HT-29 (cell line): ENCODE measurements at places on chromosomes 5 and 9. TPM values are rescaled to one million over a fixed set of nuclear protein-coding genes. Genes with fewer than 3 reads are reported as not detected.
A peak's percentile ranks its signal among the peaks of the same experiment; 100 is the strongest.

GRCh38 chr5:10789726-10790125 is 28.7 kb upstream of the DAP start:
- no peak for DNase-seq

GRCh38 chr5:57221049-57221568 is 47.2 kb downstream of the GPBP1 start:
- peak; percentile 88 for DNase-seq

- peak; percentile 44 for DNase-seq
Measured at GRCh38 chr5:119022017-119022745, 33.8 kb upstream of the DTWD2 start.

GRCh38 chr9:3809724-3810123 is 283.9 kb upstream of the RFX3 start:
- DNase-seq, result peak; percentile 84

- no peak for DNase-seq
Measured at GRCh38 chr9:77817590-77818311, 169.6 kb upstream of the GNA14 start.

TAF11L6 gene
- total RNA-seq, result not detected in 2 replicates

DNA sequence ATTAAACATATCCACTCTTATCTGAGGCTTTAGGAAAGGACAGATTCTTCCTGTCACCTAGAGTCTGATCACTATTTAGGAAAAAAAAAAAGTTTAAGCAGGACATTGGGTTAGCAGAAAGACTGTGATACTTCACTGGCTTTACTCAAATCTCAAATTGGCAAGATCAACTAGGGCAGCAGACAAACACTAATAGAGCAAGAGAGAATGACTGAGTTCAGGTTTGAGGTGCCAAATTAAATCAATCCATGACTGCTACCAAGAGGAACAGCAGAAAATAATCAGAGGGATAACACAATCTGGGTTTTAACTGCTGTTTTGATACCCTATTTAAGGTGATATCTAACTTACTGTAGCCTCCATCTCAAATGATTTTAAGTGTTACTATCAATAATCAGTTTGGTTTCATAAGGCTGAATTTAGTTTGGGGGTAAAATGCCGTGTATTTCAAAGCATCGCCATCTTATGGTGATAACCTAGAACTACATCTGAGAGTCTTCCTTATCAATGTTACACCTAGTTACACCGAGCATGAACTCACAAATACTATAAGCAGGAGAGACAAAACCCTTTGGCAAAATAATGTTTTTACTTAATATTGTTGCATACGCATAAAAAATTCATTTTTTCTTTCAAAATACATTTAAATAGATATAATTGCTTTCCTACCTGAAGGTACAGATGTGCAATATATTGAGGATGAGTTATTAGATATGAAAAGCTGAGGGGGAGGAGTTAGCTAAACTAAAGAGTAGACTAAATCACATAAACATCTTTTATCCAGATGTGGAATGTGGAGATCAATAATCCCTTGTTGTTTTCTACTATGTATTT is 286.4 kb upstream of the CDH12 start:
- peak; percentile 56 for DNase-seq

GRCh38 chr5:143682929-143683386 is 129.0 kb upstream of the HMHB1 start:
- no peak for DNase-seq

PCDHGB3 gene
- 0.41 and 0.47 TPM in 2 replicates for total RNA-seq

GRCh38 chr5:160259341-160259740 is 30.0 kb downstream of the FABP6 start:
- DNase-seq, result no peak

- DNase-seq, result no peak
Measured at GRCh38 chr5:16049761-16050160, 129.8 kb downstream of the MARCHF11 start.

DNA sequence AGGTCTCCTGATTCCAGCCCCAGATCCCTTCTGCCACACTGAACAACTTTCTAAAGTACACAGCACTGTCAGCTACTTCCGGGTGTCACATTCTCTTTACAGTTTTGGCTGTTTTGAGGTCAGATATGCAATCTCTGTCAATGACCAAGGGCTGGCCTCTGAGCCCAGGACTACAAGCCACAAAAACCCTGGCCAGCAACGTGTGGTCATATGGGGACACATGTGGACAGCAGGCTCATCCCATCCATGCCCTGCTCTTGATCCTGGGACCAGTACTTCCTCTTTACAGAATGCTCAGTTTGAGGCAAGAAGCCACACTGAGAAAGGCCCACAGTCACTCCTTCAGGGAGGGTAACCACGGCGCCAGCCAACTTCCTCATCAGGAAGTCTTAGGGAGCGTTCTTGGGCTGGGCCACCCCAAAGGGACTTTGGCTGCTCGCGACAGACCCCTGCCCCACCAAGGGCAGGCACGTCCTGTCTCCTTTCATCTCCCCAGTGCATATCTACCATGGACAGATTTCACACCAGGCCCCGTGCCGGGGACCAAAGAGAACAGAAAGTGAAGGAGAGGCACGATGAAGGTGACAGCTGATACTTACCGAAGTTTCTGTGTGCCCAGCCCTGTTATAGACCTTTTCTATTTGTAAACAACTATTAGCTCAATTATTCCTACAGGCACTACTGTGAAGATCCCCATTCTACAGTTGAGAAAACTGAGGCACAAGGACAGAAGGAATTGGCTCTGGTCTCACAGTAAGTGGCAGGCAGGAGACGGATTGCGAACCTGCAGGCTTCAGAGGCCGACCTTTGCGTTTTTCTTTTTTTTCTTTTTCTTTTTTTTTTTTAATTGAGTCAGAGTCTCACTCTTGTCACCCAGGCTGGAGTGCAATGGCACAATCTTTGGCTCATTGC is 37.3 kb downstream of the STK10 start:
- no peak for DNase-seq

FBN2 gene
- total RNA-seq, result 0.18 and 0.31 TPM in 2 replicates

DNA sequence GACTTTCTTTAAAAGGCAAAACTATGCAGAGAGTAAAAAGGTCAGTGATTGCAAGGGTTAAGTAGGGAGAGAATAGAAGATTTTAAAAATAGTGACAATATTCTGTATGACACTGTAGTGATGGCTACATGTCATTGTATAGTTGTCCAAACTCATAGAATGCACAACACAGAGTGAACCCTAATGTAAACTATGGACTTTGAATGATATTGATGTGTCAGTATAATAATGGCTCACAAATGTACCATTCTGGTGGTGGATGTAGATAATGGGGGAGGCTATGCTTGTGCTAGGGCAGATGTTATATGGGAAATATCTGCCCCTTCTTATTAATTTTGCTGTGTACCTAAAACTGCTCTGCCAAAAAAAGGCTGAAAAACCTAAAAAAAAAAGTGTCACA is 468.9 kb downstream of the KIF4B start:
- no peak for DNase-seq
